Left ventricle myocardium inferior (tissue), 1 donor: ENCODE measurements at places on chromosomes 2 and 18.
A peak's percentile ranks its signal among the peaks of the same experiment; 100 is the strongest.

- DNase-seq, result peak; percentile 88
These were observed 47.0 kb downstream of the SERTAD2 start for GRCh38 chr2:64606479-64607363.

- DNase-seq, result no peak
These were observed 37.5 kb upstream of the NEB start for GRCh38 chr2:151771599-151772358.

GRCh38 chr2:197869501-197870111 is 65.2 kb downstream of the PLCL1 start:
- no peak for DNase-seq

- DNase-seq, result no peak
These were observed 13.5 kb downstream of the RHBDD1 start for GRCh38 chr2:226849349-226849748.

- no peak for DNase-seq
These were observed 69.5 kb downstream of the TGFA start for GRCh38 chr2:70484086-70484485.

DNA sequence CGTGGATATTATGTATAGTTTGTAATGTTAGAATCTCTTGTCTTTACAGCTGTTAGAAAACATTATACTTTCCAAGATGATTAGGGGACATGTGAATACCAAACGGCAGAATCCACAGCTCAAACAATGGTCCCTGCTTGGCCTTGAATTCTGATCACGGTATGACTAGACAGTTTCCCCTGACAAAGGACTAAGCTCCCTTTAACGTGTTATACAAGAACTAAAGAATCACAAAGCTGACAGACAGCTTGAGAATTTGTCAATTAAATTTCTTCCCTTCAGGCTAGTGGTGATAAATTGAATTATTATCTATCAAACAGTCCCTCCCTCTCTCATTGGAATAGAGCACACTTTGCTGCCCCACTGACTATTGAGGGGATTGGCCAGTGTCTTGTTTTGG is 359.2 kb upstream of the ID2 start:
- DNase-seq, result no peak

GRCh38 chr2:113840518-113840917 is 49.4 kb upstream of the ACTR3 start:
- DNase-seq, result no peak

GRCh38 chr18:51188024-51188701 is 9.3 kb downstream of the MEX3C start:
- DNase-seq, result no peak

DNA sequence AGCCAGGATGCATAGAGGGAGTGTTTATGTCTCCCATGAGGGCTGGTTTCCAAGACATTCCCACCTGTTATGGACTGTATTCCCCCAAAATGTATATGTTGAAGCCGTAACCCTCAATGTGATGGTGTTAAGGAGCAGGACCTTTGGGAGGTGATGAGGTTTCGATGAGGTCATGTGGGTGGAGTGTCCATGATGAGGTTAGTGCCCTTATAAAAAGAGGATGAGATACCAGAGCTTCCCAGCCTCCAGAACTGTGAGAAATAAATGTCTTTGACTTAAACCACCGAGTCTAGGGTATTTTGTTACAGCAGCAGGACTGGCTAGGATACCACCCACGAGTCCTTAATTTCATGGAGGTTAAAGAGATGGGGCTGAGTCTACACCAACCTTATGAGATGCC is 22.6 kb upstream of the EPAS1 start:
- no peak for DNase-seq

DNA sequence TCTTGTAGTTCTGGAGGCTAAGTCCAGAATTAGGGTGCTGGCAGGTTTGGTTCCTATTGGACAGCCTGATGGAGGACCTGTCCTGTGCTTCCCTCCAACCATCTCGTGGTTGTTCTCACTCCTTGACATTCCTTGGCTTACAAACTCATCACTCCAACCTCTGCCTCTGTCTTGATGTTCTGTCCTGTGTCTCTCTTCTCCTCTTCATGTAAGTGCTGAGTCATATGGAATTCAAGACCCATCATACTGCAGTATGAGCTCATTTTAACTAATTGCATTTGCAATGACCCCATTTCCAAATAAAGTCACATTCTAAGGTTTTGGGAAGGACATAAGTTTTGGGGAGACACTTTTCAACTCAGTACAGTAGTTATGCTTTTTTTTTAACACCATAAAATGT is 374.7 kb downstream of the TRIB2 start:
- DNase-seq, result no peak

DNA sequence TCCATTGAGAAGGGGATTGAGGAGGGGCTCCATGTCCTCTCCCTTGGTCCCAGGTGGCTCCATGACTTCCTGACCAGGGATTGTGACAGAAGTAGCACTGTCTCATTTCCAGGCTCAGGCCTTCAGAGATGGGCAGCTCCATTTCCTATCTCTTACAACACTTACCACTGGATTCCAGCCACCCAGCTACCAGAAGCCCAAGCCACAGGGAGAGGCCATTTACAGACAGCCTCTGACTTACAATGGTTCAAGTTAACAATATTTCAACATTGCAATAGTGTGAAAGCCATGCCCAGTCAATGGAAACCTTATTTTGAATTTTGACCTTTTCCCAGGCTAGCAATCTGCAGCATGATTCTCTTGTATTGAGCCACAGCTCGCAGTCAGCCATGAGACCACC is 164.9 kb upstream of the AGAP1 start:
- DNase-seq, result no peak

DNA sequence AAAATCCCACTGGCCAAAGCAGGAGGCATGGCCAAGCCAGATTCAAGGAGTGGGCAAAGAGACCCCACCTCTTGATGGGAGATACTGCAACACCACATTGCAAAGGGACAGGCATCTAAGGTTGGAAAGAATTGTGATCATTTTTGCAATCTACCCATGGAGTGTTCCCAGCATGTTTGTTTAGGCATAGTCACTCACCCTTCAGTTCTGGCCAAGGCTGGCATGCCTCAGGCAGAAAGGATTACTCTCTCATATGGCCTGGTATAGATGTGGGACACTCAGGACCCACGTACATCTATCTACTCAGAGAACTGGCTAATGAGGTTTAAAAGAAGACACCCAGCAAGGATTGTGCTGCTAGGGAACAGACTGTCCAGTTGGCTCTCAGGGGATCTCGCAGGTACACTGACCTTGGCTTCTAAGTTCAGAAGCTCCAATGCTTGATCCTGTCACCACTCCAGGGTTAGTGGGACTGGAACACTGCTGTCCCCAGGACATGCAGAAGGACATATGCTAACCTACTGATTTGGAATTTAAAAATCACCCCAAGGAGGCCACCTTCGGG is 183.7 kb downstream of the KLHL29 start:
- no peak for DNase-seq

DNA sequence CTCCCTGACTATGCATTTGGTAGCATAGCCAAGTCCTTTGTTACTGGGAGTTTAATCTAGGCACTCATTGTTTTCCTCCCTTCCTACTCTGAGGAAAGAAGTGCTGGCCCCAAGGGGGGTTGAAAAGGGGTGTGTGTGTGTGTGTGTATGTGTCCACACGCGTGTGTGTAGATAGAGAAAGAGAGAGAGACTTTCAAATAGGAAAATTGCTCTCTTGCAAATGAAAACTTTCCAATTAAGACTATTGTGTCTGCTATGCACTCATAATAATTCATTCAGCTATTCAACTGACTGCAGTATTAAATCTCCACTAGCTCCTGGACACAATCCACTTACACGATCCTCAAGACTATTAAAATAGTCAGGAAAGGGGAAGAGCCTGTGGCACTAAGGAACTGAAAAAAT is 92.9 kb upstream of the CSRNP3 start:
- no peak for DNase-seq

- no peak for DNase-seq
These were observed 56.9 kb downstream of the ITGA6 start for GRCh38 chr2:172484253-172484652.

DNA sequence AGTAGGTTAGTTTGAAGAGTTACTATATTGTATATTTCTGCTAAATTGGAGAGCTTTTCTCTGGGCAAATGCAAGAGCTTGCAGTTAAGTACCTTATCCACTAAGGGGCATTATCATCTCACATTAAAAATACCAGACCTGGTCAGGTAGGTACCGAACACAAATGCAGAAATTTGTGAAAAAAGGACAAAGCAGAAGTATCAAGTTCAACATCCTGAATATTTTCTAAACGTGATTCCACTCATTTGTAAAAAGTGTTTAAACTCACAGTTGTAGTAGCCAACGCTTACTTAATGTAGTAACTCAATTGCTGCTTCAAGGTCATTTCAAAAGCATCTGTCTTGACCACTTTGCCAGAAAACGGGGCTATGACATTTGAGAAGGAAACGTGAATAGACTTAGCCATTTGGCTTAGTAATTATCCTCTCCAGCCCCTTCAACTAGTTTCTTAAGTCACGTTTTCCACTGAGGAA is 52.1 kb downstream of the CYRIA start:
- no peak for DNase-seq

GRCh38 chr2:119668546-119668945 is 10.5 kb upstream of the TMEM177 start:
- DNase-seq, result no peak

GRCh38 chr2:1673160-1673944 is 71.0 kb downstream of the PXDN start:
- no peak for DNase-seq

DNA sequence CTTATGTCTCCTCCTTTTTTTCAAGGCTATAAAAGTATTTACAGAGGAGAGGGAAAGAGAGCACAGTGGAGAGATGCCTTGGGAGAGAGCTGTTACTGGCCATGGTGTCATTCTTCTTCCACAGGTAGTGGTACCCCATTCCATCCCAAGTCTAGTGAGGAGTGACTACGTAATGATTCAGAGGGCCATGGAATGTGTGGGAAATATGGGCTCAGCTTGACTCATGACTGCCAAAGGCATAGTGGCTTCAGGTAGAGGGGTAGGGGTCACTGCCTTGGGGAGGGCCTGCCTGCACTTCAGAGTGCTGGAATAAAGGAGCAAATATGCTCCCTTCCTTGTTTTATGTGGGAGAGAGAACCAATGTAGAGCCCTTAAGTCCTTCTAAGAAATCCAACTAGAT is 620.6 kb downstream of the IRS1 start:
- DNase-seq, result no peak

DNA sequence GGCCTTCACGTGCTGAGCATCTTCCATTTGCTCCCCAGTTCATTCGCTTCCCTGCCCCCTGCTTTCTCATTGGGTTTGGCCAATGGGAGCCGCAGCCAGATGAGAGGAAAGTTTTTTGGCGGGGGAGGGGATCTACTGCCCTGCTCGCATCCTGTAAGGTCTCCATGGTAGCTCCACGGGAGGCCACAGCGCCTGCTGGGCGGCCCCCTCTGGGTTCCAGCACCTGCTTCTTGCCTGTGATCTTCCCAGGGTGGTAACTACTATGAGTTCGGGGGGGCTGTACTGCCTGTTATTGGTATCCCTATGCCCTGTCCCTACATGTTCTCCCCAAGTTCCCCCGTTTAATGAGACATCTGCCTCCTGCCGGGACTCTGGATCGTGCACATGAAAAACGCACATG is 57.2 kb downstream of the INPP5D start:
- no peak for DNase-seq

DNA sequence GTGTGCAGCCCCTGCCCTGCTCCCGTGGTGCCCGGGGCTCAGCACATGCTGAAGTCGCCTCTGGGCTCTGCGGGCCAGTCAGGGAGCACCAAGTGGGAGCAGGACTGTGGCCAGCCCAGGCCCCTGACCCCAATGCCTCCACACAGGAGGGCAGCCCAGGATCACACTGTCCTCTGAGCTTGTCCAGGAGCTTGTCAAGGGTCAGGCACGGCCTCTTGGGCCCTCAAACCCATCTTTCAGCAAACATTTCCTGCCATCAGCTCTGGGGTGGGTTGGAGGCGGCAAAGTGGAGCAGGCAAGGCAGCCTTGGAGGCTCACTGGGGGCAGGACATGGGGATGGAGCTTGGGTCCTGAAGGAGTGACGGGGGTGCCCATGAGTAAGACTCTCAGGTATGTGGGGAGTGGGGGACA is 10.3 kb downstream of the SNED1 start:
- no peak for DNase-seq

GRCh38 chr2:60715561-60715960 is 40.5 kb upstream of the PAPOLG start:
- no peak for DNase-seq
